ENCODE measurements at places on chromosomes 13 and 19. TPM values are rescaled to one million over a fixed set of nuclear protein-coding genes. Genes with fewer than 3 reads are reported as not detected.

The CGB1 gene
- total RNA-seq: not detected

The ZNF793 gene
- total RNA-seq: 3.5 TPM

DNA sequence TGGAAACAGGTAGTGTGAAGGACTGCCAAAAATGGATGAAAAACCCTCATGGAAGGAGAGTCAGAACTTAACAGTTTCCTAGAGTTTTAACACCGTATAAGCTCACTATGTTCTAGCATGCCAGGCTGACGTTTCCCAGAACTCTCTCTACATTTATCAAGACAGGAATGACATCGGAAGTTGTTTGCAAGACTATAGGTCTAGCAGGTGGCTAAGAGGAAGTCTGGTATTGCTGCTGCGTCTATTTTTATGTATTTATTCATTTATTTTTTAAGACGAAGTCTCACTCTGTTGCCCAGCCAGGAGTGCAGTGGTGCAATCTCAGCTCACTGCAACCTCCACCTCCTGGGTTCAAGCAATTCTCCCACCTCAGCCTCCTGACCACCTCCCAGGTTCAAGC is 20.5 kb upstream of the ARL11 start:
- no peak for DNase-seq

The DCLK1 gene
- total RNA-seq: 206 TPM

DNA sequence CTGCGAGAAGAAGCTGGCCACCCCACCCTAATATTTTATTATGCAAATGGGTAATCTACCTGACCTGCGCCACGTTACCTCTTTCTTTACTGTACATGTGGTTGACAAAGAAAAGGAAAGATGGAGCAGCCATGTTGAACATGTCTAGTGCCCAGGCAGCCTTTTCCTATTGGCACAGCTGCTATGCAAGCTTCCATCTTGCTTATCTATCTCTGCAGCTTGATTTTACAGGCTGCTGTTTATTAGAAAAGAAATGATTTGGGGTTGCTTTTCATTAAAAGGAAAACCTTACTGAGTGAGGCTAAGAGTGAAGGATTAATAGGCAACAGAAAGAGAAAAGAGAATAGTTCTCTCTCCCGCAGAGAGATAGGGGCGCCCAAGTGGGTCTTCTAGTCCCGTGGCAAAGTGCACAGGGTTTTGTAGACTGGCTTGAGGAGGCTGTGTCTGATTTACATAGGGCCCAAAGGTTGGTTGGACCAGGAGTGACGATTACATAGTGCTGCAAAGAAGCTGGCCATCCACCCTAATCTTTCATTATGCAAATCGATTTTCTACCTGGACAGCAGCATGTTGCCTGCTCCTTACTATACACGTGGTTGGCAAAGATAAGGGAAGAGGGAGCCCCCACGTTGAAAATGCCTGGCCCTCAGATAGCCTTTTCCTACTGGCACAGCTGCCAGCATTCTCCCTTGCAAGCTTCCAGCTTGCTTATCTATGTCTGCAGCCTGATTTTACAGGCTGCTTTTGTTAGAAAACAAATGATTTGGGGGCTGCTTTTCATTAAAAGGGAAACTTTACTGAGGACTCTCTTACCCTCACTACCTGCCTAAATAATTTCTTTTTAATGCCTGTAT is 28.3 kb downstream of the OR10H4 start:
- DNase-seq: no peak

DNA sequence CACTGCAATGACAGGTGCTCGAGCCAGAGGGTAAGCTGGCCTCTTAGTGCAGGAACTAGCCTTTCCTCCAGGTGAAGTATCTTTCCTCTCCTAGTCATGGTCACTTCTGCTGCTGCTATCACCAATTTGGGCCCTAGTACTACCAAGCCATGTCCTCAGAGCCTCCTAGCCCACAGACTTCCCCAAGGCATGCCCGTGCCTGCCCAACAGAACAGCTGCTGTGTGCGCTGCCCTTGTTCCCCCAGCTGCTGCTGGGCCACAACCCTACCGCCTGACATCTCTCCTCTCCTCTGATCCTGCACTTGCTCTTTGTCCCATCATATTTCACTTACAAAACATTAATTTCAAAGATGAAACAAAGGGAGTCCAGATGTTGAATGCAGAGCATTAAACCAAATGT is 168.5 kb upstream of the FREM2 start:
- DNase-seq: no peak

The C19orf81 gene
- not detected for total RNA-seq

The STRN4 gene
- 63.8 TPM for total RNA-seq

DNA sequence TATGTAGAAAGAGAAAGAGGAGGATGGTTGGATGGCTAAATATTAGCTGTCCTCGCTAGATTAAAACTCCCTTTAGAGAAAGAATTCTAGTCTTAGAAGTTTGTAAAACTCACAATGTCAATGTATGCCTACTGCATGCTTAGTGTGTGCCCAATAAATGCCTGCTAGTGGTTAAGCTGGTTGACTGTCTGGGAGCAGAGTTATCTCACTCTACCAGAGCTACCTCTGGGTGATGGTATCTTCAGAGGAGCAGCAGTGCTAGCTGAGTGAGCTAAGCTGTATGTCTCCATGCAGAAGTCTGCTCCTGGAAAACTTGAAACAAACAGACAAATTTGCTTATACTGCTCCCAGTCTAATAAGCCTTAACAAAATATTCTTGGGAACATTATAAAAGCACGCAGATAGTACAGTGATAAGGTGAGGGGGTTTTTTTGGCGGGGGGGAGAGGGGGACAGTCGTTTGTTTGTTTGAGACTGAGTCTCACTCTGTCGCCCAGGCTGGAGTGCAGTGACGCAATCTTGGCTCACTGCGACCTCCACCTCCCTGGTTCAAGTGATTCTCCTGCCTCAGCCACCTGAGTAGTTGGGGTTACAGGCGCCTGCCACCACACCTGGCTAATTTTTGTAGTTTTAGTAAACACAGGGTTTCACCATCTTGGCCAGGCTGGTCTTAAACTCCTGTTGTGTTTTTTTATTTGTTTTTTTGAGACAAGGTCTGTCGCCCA is 202.8 kb upstream of the TSC22D1 start:
- no peak for DNase-seq

DNA sequence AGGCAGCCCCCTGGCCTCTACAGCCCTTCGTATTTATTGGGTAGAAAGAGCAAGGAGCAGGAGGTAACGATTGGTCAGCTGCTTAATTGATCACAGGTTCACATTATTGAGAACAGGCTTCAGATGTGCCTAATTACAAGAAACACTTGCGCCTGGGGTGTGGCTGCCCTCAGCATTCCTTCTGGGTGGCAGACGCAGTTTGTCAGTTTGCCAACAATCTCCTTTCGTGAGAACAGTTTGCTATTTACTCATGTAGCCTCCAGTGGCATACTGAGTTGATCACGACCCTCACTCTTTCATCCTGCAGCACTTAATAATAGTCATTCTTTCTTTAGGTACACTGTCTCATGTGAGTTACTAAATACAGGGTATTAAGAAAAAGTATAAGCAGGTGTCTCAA is 985.6 kb downstream of the SLITRK5 start:
- no peak for DNase-seq

- DNase-seq: no peak
Observed at GRCh38 chr19:511101-511851, 4.0 kb downstream of the TPGS1 start.

The ZNF491 gene
- 0.36 TPM for total RNA-seq

GRCh38 chr13:20475927-20476691 is 49.5 kb downstream of the CRYL1 start:
- no peak for DNase-seq

The GPR108 gene
- 65.5 TPM for total RNA-seq

DNA sequence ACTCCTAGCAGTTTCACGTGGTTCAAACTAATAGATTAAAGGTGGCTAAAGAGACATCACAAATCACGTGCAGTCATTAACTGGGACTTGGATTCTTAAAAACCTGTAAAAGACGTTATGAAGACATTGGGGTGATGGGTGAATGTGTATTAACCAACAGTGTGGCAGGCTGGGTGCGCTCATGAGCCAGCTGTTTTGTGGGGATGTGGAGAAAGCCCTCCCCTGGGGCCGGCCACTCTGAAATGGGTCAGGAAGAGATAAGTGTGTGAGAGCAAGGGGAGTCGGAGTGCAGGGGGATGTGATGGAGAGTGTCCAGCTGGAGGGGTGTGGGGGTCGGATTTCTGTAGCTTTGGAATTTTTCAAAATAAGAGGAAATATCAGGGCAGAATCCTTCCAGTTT is 10.4 kb downstream of the UPF1 start:
- DNase-seq: no peak

- no peak for DNase-seq
Observed at GRCh38 chr13:26185720-26186117, 36.4 kb downstream of the RNF6 start.

DNA sequence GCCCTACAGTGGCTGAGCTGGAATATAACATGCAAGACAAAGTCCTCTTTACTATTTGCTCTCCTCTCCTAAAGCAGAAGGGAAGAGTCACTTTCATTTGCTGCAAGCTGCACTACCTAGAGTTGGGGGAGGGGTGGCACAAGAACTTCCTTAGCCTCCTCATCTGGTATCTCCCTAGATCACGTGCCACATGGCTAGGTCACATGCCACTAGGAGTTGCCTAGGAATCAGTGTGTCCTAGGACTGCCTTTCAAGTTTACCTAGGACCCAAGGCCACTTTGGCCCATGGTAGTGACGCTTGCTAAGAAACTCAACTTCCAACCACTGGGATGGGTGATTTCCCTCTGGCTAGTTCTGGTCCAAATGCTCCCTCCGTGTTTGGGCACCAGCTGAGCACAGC is 625.2 kb downstream of the DIAPH3 start:
- no peak for DNase-seq

DNA sequence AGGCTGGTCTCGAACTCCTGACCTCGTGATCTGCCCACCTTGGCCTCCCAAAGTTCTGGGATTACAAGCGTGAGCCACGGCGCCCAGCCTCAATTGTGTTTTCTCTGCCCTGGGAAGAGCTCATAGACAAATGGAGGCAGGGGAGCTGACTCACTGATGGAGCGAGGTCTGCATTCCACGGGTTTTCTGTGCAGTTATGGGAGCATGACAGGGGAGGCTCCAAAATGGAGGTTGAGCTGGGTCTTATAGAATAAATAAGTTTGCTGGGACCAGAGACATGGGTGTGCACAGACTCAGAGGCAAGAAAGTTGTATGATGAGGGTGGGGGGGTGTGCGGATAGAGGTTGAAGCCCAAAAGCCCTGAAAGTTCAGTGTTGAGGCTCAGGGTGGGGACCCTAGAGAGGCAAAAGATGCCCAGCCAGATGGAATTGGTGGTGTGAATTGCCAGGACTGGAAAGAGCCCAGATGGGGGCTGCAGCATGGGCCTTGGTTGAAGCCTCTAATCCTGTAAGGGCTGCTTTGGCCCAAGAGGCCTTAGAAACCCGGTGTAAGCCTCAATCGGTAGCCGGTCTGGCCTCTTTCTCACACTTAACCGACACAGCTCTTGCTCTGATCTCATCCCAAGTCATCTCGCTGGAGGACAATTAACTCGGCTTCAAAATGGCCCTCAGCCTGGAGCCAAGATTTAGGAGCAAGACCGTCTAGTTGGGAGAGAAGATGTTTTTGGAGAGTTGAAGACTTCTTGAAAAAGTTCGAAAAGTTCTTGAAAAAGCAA is 1.9 kb downstream of the TPM4 start:
- no peak for DNase-seq

DNA sequence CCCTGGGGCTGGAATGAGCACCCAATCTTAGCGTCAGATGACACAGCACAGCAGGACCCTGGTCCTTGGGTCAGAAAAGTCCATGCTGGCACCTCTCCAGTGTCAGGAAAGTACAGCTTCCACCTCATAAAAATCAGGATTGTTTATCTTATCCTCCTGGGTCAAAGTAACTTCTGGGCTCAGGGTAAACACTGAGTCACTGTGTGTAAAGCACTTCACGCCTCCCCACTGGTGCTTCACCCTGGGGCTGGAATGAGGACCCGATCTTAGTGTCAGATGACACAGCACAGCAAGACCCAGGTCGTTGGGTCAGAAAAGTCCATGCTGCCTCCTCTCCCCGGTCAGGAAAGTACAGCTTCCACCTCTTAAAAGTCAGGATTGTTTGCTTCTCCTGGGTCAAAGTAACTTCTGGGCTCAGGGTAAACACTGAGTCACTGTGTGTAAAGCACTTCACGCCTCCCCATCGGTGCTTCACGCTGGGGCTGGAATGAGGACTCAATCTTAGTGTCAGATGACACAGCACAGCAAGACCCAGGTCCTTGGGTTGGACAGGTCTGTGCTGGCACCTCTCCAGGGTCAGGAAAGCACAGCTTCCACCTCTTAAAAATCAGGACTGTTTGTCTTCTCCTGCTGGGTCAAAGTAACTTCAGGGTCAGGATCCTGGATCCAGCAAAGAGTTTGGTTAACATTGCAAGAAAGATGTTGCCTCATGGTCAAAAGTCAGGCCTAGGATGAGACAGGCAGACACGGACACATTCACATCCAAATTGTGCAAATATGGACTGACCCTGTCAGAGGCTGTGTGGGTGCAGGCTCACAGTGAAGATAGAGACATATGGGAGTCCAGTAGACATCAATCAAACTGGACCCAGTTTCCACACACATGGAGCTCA is 39.2 kb upstream of the CYP2A7 start:
- no peak for DNase-seq

DNA sequence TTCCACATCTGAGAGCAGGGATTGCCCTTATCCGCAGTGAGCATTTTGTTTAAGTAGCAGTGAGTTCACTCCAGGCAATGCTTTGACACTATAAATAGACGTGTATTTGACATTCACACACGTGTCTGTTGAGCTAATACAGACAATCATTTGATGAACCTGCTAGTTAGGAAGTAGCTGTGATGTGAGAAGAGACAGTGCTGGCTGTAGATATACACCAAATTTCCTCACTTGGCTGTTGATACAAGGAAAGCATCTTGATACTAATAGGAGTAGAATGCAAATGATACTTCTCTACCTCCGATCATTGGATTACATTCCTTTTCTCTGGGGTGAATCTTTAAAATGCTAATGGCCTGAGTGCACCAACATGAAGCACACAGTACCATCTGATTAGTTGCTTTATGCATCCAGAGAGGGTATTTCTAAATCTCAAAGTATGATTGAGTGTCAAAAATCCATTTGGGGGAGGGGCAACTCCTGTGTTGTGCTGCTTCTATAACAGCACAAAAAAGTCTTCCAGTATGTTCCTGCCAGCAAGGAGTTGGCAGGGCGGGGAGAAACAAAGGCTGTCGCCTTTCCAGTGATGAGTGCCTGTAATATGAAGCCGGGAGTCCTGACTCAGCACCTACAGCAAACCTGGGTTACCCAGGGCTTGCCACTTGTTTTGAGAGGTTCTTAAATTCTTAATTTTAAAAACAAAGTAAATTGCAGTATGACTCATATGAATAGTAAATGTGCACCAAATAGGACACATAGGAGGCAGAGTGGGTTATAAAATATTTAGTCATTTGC is 7.0 kb downstream of the CUL4A start:
- no peak for DNase-seq
